ENCODE measurements at places on chromosomes 2 and 18.

DNA sequence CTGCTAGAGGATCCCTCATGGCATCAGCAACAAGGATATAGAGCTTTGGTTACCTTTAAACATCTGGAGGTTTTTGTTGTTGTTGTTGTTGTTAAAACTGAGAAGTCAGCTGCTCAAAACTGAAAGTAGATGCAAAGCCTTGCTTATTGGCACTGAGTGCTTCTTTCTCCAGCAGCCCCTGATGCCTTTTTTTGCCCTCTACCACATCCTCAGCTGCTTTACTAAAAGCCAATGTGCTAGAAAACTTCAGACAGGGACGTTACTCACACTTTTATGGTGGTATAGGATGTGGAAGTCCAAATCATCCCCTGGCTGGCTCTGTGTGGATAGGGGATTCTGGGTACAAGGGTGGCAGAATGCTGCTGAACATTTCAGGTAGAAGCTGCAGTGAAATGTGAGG lies 78.3 kb upstream of the CHST9 start:
- no peak for DNase-seq

- no peak for DNase-seq
These were observed 66.1 kb upstream of the LRPPRC start for GRCh38 chr2:44061876-44062275.

DNA sequence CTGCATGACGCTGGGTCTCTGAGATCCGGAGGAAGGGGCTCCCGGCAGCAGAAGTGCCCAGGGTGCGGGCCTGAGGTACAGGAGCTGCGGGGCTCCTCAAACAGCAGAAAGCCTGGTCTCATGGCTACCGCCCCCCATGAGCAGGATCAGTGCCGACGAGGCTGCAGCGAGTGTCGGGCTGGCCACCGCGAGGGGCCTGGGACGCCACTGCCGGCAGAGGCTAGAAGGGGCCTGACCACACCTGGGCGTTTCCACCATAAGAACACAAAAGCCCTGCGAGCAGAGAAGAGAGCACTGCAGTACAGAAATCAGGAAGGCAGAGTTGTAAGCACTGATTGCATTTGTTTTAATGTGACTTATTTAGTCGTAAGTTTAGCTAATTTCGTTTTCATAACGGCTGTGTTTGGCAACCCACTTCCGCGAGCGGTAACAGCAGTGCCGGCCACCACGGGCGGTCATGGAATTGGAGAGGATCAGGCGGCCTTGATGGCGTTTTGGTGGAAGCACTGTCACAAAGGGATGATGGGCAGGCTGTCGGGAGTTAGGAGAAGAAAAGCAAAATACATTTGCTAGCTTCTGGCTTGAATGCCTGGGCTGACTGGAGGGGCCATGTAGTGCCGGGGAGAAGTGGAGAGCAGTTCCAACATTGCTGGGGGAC lies 117.4 kb downstream of the HDAC4 start:
- no peak for DNase-seq

GRCh38 chr2:16623031-16623430 lies 42.6 kb downstream of the CYRIA start:
- DNase-seq, result peak; percentile 27

DNA sequence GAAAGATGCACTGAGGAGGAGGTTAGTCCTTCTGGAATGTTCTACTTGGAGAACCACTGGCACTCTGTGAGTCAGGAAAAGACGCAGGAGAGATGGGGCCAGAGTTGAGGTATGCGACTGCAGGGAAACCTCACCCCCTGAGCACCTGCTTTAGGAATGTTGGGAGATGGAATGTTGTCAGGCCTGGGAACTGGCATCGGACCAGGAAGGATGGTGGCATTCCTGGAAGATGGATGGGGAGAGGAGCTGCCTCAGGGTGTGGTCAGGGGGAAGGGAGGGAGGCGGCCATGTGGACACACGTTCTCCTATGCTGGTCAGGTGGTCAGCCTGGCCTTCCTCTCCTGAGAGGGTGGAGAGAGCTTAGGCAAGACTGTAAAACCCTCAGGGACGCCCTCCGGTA lies 146.3 kb downstream of the CELF4 start:
- DNase-seq, result peak; percentile 35

DNA sequence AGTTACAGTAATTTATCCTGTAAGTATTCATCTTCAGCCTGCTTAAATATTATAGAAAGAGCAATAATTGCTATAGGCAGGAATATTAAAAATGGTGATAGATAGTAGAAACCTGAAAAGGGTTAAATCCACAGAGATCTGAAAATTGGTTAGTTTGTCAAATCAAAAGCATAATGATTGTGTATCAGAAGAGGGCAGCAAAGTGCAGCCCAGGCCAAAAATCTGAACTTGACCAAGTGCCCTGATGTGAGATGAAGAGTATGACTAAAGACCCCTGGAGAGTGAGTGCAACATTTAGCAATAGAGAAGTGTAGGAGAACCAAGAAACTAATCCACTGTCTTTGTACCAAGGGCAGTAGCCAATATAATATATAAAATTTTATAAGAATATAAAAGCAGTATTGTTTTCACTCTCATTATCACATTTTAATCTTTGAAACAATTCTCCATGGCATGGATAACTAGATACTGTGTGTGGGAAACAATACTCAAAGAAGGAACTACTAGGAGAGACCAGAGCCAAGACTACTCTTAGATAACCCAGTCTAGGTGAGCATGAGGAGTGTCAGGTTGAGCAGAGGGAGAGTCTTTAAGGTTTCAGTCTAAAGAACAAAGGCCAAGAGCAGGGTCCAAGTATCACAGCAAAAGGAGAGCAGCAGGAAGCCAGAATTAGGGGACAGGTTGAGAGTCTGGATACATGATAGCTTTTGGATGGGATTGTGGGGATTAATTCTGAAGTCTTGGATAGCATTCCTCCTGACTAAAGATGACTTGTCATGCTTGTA lies 148.7 kb downstream of the CALCRL start:
- DNase-seq, result peak; percentile 4

GRCh38 chr2:238158509-238159070 lies at the start of gene ERFE:
TSS of gene ERFE (plus strand) at chr2:238158970. CDS start at chr2:238159008, 38 bp downstream.
- peak; percentile 88 for DNase-seq

DNA sequence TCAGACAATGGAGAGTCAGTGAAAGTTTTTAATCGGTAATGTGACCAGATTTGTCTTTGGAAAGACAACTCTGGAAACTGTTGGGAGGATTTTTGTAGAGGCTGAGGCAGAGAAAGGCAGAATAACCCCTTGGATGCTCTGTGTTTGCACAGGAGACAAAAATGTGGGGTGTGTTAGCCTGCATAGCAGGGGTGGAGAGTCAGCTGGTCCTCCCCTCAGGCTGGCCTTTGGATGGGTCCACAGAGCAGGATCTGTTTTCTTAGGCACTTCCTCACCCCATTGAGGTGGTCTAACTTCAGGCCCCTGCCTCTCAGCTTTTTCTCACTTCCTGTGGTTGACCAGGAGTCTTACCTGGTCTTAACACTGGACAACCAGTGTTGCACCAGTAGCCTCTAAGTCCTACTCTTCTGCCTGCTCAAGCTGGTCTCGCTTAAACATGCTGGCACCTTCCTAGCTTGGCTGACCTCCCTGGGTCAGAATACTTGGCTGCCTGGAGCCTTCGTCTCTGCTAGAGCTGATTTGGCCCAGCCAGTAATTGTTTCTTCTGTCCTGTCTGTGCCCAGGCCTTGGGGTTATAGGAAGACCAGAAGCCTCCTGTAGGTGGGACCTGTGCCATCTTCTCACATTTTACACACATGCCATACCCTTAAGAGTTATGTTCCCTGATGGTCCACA lies 259.8 kb upstream of the RASGRP3 start:
- DNase-seq, result peak; percentile 30

GRCh38 chr2:11867926-11868325 lies 121.5 kb downstream of the LPIN1 start:
- DNase-seq, result no peak

- DNase-seq, result no peak
These were observed 189.3 kb downstream of the ANKRD44 start for GRCh38 chr2:197121255-197121654.

DNA sequence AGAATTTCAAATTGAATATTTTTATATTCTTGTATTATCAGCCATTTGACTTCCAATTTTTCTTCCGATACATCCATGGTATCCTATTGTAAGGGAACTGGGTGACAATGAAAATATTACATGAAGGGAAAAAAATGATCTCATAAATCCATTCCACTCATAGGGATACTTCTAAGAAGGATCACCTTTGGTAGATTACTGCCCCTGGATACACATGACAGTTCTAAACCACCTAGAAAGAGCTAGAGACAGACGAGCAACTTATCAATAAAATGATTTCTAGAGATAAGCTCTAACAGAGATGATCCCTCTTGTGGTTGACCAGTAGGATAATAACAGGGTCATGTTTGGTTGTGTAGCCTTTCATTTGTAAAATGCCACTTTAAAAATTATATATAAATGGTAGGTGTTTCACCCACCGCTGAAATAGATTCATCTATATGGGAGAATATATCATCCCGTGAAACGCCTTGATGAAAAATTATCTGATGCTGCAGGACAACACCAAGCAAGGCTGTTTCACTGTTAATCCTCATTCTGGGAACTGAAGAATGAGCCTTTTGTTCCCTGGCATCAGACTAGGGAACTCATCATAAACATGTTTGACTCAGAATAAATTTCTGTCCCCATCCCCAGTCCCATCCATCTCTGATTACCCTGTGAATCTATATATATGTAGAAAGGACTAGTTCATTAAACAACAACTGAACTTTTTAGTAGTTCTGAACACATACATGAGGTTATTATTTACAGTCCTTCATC lies 180.0 kb downstream of the TCF4 start:
- DNase-seq, result no peak

DNA sequence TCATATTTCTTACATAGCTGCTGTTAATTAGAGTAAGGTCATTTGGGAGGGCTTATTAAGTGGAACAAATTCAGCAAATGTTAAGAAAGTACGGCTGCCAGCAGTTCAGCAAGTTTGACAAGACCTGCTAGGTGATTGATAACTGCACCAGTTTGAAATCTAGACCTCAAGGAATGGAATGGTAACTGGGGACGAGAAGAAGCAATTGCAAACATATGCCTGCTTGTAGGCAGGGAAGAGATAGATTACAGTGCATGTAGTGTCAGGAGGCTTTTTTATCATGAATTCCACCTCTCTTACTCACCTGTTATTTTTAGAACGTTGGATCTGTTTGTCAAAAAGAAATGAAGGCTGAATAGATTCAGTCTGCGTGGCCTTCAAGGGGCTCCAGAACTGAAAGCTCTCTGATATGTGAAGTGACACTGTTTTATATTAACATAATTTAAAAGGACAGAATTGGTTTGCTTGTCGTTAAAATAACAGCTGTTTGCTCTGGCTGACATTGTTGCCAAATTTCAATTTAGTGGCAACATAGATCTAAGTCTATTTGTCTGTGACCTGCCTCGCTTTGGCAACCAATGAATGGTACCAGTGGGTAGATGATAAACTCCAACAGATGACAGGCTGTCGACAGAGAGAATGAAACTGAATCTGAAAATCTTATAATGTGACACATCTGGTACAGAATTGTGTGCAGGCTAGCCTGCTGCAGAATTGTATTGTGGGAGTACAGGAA lies 199.3 kb downstream of the ZNF407 start:
- peak; percentile 30 for DNase-seq

DNA sequence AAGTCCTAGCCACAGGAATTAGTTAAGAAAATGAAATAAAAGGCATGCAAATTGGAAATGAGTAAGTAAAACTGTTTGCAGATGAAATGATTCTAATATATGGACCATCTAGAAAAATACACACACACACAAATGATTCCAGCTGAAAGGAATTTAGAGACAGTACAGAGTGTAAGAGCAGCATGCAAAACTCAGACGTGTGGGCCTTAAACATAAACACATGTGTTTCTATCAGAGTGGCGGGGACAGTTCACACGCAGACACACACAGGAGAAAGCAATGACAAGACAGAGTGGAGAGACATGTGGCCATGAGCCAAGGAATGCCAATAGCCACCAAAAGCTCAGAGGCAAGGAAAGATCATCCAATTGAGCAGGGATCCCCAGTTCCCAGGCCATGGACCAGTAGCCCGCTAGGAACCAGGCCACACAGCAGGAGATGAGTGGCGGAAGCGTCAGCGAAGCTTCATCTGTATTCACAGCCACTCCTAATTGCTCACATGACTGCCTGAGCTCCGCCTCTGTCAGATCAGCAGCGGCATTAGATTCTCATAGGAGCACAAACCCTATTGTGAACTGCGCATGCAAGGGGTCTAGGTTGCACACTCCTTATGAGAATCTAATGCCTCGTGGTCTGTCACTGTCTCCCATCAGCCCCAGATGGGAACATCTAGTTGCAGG lies 155.4 kb downstream of the ARL4C start:
- DNase-seq, result no peak

Measured in AG08396 (cell line).